ENCODE measurements at places on chromosomes 13 and 19.

DNA sequence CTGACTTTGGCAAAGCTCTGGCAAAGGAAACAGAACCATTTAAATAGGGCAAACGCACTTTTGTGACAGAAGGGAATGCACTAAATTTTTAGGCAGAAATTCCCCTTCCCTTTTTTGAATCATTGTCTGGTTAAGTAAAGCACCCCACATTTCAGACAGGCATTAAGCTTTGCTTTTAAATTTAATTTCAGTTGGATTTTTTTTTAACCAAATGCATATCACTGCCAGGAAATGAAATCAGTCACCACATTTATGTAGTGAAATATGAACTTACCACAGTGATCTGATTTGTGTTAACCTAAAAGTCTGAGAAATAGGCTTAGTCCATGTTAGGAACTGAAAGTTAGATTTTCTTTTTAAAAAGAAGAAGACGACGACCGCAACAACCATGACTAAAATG, 10.8 kb downstream of the GPR183 start:
- DNase-seq: no peak

GRCh38 chr19:44876930-44877535, 14.0 kb upstream of the TOMM40 start:
- no peak for DNase-seq

DNA sequence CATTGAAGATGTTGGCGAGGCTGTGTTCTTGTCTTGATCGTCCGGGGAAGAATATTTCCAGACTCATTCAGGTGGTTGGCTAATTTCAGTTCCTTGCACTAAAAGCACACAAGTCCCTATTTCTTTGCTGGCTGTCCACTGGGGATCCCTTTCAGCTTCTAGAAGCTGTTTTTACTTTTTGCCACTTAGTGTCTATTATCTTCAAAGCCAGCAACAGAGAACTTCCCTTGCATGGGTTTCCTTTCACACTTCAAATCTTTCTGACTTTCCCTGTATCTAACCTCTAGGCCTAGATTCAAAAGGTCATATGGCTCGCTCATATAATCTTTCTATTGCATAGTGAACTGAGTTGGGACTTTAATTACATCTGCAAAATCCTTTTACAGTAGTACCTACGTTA, 215.3 kb upstream of the PCDH9 start:
- no peak for DNase-seq

- DNase-seq: peak; percentile 68
Measured at GRCh38 chr19:13849991-13850909, 26.7 kb upstream of the NANOS3 start.

- peak; percentile 68 for DNase-seq
Measured at GRCh38 chr19:48351341-48351752, 12.4 kb downstream of the TMEM143 start.
